Dermis blood vessel endothelial cell (primary cell): ENCODE measurements at places on chromosomes 6 and 20. TPM values are rescaled to one million over a fixed set of nuclear protein-coding genes. Genes with fewer than 3 reads are reported as not detected.

SLC22A2 gene
- not detected in 2 replicates for total RNA-seq

LZTS3 gene
- total RNA-seq = 6.1 and 8.2 TPM in 2 replicates

MROH8 gene
- 0.74 and 1.5 TPM in 2 replicates for total RNA-seq

FOXQ1 gene
- total RNA-seq = not detected in 2 replicates

MAP7 gene
- total RNA-seq = 0.34 and 1.1 TPM in 2 replicates

ETV7 gene
- total RNA-seq = 0.09 and 0.17 TPM in 2 replicates

CCDC167 gene
- total RNA-seq = 24.5 and 35.7 TPM in 2 replicates

TAF4 gene
- total RNA-seq = 3.6 and 7.6 TPM in 2 replicates

MYBL2 gene
- total RNA-seq = 8.7 and 45.0 TPM in 2 replicates

SCUBE3 gene
- 0.85 and 1.7 TPM in 2 replicates for total RNA-seq

RSPO3 gene
- total RNA-seq = under 0.01 and 0.19 TPM in 2 replicates

CRNKL1 gene
- 37.8 and 39.5 TPM in 2 replicates for total RNA-seq

PXDC1 gene
- 61.5 and 135 TPM in 2 replicates for total RNA-seq

CPXM1 gene
- total RNA-seq = 0.34 and 0.37 TPM in 2 replicates

ADGRG6 gene
- total RNA-seq = 42.2 and 43.4 TPM in 2 replicates

NFATC2 gene
- 4.8 and 8.8 TPM in 2 replicates for total RNA-seq

HDGFL1 gene
- total RNA-seq = not detected in 2 replicates

LPA gene
- total RNA-seq = not detected in 2 replicates

RSPH3 gene
- total RNA-seq = 2.6 and 3.1 TPM in 2 replicates

SLCO4A1 gene
- total RNA-seq = 3.7 and 4.8 TPM in 2 replicates

NEDD9 gene
- 158 and 173 TPM in 2 replicates for total RNA-seq

EFCAB8 gene
- total RNA-seq = under 0.01 and 0.05 TPM in 2 replicates

ZBP1 gene
- not detected in 2 replicates for total RNA-seq

BPIFA1 gene
- total RNA-seq = not detected in 2 replicates

SNRPB gene
- total RNA-seq = 260 and 270 TPM in 2 replicates

GABRR2 gene
- total RNA-seq = 0.14 and 0.51 TPM in 2 replicates

SRMS gene
- not detected in 2 replicates for total RNA-seq

SFTA2 gene
- not detected in 2 replicates for total RNA-seq

LY6G5B gene
- total RNA-seq = 1.8 and 3.2 TPM in 2 replicates

CDSN gene
- total RNA-seq = not detected in 2 replicates

TBXT gene
- total RNA-seq = not detected in 2 replicates

CLIC5 gene
- total RNA-seq = under 0.01 and 0.09 TPM in 2 replicates

PLN gene
- not detected in 2 replicates for total RNA-seq

OSER1 gene
- total RNA-seq = 39.6 and 55.6 TPM in 2 replicates

DDX43 gene
- 1.4 and 1.7 TPM in 2 replicates for total RNA-seq

SAMD5 gene
- 1.0 and 1.1 TPM in 2 replicates for total RNA-seq

GPR6 gene
- total RNA-seq = not detected in 2 replicates

NRSN1 gene
- not detected in 2 replicates for total RNA-seq

SYNDIG1 gene
- 0.17 TPM in 1 of 2 replicates, not detected in the other for total RNA-seq

AKAP7 gene
- 2.6 and 3.1 TPM in 2 replicates for total RNA-seq

DEK gene
- total RNA-seq = 122 and 136 TPM in 2 replicates

CEP85L gene
- 14.1 and 14.7 TPM in 2 replicates for total RNA-seq

SMPDL3A gene
- 4.8 and 6.3 TPM in 2 replicates for total RNA-seq

ENPP1 gene
- 0.34 and 0.98 TPM in 2 replicates for total RNA-seq

PRRC2A gene
- 32.2 and 70.8 TPM in 2 replicates for total RNA-seq

TENT5A gene
- total RNA-seq = 1.5 TPM in 2 replicates

FAXC gene
- 0.34 and 0.56 TPM in 2 replicates for total RNA-seq
